ENCODE measurements at places on chromosomes 11 and 22.
A peak's percentile ranks its signal among the peaks of the same experiment; 100 is the strongest.

DNA sequence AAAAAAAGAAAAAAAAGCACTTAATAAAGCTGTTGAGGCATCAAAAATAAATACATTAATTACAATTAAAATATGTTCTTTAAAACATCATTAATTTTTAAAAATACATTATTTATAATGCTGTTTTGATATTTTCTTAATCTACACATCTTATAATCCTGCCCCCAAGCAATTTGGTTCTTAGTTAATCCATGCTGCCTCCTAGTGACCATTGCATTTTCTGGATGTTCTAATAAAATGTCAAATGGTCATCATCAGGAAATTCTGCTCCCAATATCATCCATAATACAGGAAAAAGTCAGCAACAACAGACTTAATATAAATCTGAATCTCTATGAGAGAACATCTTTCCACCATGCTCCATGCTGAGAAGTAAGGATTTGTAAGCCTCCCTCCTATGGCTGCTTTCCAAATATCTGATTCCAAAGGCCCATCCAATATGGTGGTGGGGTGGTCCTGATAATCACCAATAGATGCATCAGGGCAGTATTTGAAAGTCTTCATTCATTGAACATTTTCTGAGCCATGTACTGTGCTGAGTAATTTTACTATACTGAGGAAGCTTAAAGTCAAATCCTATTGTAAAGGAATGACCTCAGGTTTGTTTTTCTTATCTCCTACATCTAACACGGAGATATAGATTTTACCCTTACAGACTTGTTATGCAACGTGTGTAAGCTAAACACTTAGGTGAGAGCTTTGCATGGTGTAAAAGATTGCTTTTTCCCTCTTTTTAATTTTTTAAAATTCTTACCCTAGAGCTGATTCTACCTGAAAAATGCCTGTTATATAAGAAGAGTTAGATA lies 124.7 kb upstream of the BMAL1 start:
- DNase-seq = no peak

DNA sequence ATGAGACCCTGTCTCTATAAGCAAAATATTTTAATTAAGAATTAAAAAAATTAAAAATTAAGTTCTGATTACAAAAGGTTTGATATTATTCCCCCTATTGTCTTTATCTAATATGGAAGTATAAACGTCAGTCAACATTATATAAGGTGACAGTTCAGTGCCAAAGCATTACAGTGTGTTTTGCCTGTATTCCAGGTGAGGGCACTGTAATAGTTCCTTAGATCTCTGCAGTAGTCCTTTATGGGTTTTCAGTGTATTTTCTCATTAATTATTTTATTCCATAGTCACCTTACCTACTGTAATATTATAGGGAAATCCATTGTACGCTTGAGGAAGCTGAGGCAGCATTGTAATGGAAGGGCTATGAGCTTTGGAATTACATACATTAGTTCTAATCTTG lies 33.0 kb downstream of the FAR1 start:
- DNase-seq = no peak

DNA sequence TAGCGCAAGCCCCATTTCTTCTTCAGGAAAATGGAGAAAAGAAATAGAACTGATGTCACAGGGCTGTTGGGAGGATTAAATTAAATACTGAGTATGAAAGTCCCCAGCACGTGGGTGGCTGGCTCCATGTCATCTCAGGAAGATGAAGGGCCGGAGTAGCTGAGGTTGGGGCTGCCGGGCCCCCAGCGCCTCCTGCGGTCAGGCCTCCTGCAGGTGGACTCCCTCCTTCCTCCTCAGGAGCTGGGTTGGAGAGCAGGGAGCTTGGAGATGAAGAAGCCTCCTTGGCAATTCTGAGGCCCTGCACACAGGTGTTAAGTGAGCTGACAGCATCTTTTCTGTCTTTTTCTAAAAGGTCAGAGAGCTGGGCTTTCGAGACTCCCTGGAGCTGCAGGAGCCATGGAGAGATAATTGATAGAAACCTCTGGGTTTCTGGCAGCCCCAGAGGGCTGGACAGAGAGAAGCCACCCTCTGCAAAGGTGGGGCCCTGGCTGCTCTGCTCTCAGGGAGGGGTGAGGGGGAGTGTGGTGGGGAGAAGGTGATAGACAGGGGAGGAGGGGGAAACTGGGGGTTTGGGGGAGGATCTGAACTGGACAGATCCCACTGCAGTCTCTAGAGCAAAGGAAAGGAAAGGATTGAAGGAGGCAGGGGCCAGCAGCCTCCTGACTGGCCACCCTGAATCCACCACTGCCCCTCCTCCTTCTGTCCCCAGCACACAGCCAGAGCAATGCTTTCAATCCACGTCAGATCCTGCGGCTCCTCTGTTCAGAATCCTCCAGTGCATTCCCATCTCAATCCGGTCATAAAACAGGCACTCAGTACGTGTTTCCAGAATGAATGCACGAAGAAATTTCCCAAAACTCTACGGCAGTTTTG lies 210.8 kb downstream of the CEP164 start:
- peak; percentile 55 for DNase-seq

DNA sequence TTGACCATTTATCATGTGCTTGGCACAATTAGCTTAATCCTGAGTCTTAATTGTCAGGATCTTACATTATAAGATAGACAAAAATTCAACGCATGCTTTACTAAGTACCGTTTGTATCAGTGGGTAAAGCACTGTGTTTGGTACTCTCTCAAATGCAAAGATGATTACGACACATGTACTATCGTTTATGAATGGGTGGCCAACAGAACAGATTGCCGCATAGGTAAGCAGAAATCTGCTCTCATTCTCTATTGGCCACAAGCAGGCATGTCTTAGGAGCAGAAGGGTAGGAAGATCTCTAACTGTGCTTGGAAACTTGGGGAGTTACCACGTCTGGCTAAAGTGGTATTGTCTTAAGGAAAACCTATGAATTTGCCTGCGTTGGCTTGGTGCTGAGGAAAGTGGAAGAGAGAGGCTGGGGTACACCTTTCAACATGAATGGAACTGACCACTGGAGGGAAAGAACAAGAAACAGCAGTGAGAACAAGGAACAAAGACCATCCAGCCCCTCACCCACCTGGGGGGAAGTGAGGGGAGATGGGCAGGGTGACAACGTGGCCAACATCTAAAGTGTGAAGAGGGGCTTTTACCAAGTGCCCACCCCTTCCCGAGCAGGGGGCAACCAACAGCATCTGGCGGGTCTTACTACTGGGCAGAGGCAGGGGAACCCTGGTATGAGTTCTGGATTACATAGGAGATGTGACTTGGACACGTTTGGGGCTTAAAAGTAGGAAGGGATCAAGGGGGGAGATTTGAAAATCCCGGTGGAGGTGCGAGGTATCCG lies 1.0 kb upstream of the TUBA8 start:
- peak; percentile 8 for DNase-seq

DNA sequence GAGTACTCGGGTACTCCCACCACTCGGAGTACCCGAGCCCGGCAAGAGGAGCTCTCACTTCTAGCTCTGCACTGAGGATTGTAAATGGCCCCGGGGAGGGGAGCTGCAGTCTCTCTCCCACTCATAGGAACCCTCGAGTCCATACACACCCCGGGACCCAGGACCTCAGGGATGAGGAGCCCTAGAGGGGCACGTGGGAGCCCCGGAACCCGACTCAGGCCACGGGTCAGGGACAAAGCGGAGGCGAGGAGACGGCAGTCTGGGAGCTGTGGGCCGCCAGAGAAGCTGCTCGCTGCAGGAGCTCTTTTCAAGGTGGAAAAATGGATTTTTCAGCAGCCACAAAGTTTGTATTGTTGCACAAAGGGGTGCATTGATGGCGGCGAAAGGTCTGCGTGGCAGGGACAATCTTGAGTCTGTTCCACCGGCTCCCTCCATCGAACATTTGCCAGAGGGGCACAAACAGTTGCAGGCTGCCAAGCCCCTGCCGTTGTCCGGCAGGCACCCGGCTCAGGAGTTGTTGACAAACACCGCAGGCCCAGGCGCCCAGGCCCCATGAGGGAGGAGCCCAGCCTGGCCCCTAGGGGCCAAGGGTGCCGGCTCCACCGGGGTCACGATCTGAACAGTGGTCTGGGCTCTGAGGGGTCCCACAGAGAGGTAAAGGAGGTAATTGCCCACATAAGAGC lies 5.7 kb upstream of the FLI1 start:
- no peak for DNase-seq

DNA sequence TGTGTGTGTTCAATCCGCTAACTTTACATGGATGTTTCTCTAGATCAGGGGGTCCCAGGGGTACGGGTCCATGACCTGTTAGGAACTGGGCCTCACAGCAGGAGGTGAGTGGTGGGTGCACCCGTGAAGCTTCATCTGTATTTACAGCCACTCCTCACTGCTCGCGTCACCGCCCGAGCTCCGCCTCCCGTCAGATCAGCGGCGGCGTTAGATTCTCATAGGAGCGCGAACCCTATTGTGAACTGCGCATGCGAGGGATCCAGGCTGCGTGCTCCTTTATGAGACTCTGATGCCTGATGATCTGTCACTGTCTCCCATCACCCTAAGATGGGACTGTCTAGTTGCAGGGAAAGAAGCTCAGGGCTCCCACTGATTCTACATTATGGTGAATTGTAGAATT lies 31.9 kb downstream of the MRGPRD start:
- DNase-seq = peak; percentile 88

GRCh38 chr11:16975906-16976305 lies 38.3 kb downstream of the PLEKHA7 start:
- no peak for DNase-seq

DNA sequence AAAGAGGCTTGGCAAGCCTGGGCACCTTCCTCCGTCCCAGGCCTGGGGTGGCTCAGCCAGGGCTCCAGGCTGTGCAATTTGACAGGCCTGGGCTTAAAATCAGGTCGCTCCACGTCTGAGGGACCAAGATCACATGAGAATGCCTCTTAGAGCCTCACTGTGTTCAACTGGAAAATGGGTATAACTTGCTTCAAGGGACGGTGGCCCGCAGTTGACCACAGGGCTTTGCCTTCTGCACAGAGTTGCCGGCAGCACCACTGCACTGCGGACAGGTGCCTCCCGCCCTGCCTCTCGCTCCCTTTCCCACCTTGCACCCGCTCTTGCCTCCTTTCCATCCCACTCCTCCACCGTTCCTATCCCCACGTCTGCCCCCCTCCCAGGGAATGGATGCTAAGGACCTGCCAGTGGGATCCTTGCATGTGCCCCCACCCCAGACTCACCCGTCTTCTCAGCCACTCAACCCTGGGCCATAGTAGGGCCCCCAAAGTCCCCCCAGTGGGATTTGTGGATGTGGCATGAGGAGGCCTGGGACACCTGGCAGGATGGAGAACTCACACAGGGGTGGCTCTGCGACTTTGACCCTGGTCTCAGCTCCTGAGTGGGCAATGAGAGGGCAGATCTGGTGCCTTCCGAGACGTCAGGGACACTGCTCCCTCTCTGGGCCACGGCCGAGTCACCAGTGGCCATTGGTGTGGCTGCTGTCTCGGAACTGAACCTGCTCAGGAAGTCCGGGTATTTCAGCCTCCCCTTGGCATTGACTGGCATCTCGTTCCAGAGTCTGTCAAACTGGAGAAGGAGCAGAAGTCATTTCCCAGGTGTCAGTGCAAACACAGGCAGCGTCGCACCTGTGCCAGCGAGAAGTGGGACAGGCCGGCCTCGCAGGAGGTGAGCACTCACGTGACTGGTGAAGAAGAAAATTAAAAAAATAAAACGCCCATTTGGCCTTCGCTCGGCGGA lies 128.0 kb downstream of the MPPED1 start:
- no peak for DNase-seq

- DNase-seq = no peak
Observed at GRCh38 chr22:41899110-41899509, 15.8 kb downstream of the SHISA8 start.

DNA sequence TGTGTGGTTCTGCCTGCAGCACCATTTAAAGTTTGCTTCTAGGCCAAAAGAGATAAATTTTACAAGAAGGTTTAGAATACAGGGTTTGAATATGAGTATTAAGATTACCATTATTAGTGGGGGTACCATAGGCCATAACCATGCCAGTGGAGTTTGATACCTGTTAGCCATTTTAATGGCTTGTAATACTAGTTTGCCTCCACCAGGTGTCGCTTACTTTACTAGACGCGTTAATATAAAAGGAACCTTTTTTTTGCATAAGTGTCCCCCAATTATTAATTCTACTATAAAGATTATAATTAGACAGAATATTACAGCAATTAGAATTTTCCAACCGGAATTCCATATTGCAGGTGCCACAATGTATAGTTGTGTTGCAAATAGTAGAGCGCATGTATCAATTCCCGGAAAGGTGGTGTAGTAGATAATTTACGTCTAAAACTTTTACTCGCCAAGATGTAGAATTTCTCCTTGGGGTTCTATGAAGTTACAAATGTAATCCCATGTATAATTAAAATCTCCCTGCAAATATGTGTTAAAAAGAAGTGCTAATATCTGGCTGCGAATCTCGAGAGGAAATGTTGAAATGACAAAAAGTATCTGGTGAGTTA lies 16.1 kb downstream of the MS4A6E start:
- DNase-seq = no peak

GRCh38 chr11:71499125-71499524 lies 27.9 kb upstream of the KRTAP5-7 start:
- no peak for DNase-seq

DNA sequence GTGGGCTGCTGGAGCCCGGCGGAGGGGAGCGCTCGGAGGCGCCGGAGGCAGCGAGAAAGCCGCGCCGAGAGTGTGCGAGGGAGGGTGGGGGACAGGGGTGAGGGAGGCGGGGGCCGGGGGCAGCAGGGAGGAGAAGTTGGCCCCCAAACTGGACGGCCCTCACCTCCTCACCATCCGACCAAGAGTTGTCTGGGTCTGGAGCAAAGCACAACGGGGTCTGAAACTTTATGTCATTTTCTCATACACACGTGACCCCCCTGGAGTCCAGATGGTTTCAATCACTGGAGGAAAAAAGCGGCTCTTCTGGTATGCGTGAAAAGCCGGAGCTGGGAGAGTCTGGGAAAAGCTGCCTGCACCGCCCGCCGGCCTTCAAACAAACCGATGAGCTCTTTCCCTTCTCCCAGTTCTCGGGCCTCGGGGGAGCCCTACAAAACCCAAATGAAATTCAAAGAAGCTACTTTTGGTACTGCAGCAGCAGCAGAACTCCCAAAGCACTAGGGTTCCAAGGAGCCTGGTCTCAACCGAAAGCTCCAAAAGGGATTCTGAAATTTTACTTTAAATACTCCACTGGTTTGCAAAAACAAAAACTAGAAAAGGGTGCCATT lies 39.7 kb upstream of the AKIP1 start:
- DNase-seq = peak; percentile 83

DNA sequence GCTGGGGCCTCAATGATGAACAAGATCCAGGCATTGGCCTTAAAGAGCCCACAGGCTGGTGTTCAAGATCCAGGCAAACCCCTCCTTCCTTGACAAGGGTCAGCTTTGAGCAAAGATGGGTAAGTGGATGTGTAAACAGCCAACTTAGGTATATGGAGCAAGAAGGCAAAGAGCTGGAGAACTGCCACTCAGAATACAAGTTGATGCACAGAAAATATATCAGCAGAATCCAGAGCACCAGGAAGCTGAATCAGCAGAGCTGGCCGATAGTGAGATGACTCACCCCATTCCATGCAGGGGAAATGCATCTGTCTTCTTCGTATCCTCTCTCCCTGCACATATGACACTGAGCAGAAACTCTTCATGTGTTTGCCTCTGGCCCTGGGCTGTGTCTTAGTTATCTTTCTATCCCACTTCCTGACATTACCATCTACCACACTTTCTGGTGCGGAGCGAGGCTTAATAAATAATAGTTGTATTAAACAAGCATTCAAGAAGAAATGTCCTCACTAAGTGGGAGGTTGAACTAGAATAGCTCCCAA lies 57.8 kb downstream of the ENDOD1 start:
- DNase-seq = no peak

Measured in brain (organoid and tissue), 16 donors.